Bone marrow (tissue), 2 donors: ENCODE measurements at places on chromosomes 16 and 17.
A peak's percentile ranks its signal among the peaks of the same experiment; 100 is the strongest.

GRCh38 chr17:3683054-3683511 is 12.9 kb downstream of the P2RX5 start:
- peak; percentile 27 for DNase-seq

DNA sequence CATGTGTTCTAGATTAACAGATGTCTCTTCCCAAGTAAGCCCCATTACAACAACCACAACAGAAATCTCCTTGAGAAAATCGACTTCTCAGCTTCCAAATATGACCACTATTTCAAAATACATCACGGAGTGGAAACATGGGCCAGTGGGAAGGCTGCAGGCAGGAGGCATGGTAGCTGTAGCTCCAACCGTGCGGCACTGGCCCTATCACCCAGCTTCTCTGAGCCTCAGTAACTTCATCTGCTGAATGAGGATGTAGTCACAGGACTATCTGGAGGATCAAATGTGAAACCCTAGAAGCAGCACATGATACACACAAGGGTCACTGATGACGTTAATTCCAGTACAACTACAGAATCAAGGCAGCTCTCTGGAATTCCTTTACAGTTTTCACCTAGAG is 112.2 kb downstream of the VPS53 start:
- DNase-seq: no peak

DNA sequence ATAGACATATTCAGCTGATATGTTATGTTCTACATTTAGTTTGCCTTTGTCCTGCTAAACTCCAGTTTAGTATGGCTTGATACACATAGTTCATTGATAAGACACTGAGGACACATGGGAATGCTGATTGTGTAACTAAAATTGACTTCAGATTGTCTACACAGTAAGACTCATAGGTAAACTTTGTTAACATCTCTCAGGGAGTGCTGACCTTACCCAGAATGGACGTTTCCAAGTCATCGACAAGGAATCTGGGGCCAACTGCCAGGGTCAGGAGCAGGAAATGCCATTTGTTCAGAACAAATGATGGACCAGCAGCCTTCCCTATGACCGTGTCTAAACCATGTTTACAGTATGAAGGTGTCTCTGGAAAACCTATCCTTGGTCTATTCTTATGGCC is 58.7 kb downstream of the DYNLRB2 start:
- DNase-seq: no peak

GRCh38 chr17:50268743-50269275 is 5.5 kb upstream of the TMEM92 start:
- no peak for DNase-seq

DNA sequence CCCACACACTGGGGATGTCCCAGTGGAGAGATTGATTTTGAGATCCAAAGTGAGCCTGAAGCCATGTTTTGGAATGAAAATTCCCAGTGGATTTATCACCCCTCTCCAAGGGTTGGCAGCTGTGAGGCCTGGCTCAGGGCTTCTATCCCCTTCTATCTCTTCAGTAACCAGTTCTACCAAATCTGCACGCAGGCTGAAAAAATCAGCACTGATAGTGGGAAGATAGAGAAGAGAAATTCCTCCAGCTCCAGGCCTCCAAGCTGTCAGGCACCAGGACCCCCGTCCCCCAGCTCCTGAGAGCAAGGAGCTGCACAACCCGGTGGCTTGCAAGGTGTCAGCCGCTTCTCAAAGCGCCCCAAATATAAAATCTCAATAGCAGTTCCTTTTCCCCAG is 1.0 kb downstream of the FLOT2 start:
- no peak for DNase-seq

DNA sequence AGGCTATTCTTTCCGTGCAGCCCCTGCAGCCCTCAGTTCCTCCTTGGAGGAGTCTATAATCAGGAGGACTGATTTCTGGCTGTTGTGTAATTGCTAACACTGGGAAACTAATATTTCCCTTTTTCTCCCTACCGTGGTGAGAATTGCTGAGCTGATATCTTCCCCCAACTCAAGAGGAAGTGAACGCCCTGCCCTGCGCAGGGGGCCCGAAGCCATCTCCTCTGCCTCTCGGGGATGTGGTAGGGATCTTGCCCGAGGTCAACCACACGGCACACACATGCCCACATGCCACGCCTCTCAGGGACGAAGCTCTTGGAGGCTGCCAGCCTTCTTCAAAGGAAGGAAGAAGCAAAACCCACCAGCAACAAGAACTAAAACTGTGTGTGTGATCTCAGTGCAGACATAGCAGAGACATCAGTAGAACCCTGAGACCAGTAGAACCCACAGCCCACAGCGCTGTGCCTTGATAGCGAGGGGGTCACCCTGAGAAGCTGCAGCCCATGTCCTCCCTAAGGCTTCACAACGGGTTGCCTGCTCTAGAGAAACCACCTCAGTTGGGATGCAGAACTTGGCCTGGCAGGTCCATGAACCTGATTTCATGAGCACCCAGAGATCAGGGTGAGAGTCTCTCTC is 8.9 kb upstream of the ULK2 start:
- peak; percentile 22 for DNase-seq

GRCh38 chr17:40448213-40448638 is 5.0 kb downstream of the IGFBP4 start:
- no peak for DNase-seq

DNA sequence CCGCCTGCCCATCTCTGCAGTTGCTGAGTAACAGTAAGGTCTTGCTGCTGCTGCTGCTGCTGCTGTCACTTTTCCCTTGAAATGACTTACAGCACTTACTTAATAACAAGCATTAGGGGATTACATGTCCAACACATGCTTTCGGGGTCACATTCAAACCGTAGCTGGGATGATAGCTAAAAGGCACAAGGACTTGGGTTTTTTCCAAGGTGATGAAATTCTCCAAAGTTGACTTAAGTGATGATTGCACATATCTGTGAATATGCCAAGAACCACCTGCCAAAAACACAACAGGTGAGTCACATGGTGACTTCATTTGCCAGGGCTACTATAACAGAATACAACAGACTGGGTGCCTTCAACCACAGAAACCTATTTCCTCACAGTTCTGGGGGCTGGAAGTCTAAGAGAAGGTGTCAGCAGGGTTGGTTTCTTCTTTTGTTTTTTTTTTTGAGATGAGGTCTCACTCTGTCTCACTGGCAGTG is 121.9 kb upstream of the TNRC6C start:
- no peak for DNase-seq

DNA sequence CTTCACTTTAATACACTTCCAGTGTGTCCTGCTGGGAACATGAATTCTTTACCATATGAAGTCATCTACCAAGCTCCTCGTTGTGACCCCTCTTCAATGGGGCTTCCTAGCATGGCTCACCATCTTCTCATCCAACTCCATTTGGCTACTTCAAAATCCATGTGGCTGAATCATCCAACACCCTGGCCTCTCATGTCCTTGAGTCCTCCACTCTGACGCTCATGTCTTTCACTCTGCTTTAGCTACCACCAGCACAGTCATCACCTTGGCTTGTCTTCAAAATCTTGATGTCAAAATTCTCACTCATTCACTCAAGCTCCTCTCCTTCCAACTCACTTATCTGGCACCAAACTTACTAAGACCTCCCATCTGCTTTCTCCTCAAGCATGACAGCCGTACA is 35.8 kb downstream of the AMFR start:
- no peak for DNase-seq

DNA sequence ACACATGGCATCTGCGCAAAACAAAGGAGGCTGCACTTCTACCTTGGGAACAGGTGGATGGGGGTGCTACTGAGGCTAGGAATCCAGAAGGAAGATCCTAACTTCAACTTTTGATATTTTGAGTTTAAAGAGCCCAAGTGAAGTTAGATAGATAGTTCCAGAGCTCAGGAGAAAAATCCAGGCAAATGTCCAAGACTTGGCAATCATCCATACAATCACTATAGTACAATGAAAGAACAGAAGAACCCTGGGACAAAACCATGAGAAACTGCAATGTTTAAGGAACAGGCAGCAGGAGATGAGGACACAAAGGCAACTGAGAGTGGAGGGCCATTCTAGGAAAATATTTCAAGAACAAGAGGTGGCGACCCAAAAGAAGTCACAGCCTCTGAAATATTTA is 12.4 kb downstream of the CDYL2 start:
- DNase-seq: no peak

DNA sequence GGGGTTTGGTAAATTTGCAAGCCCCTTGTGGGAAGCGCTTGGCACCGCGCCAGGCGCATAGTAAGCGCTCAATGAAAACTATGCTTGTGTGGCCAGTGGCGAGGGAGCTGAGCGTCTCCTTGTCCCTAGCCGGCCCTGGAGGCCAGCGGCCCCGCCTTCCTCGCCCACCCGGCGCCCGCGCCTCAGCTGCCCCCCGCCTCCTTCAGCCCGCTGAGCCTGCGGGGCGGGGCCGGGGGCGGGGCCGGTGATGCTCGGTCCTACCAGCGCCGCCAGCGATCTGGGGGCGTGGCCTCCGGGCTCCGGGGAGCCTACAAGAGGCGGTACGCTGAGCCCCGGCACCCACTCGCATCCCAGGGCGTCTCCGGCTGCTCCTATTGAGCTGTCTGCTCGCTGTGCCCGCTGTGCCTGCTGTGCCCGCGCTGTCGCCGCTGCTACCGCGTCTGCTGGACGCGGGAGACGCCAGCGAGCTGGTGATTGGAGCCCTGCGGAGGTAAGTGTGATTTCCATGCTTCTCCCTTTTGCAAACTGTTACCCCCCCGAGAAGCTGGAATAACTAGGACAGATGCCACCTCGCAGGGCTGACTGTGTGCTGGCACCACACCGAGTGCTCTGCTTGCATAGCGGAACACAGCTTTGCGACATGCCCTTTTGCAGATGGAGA is at the start of gene CRISPLD2:
CRISPLD2 (plus strand) TSS at position 342 of the 661 bp plus-strand sequence. CDS start 18,511 bp downstream, outside the sequence.
- DNase-seq: peak; percentile 77

- DNase-seq: no peak
These were observed 7.8 kb upstream of the MLLT6 start for GRCh38 chr17:38697061-38697820.
